NCI-H345 (cell line): ENCODE measurements at places on chromosomes 4 and X.

GRCh38 chr4:18722748-18723191, 701.2 kb upstream of the LCORL start:
- DNase-seq: peak; percentile 65

DNA sequence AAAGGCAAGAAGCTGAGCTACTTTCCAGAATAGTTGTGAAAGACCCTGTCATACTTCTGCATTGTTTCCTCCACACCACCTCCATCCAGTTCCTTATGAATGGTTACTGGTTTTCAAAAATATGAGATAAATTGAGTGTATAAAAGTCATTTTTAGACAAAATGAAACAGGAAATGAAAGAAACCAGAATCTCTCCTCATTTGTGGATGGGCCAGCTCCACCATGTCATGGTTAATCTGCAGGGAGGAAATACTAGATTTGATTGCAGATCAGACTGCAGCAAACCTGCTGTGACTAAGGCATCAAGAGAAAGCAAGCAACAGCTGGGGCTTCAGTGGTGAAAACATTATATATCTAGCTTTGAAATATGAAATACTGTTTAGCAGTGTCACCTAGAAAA, 23.8 kb downstream of the F9 start:
- DNase-seq: no peak

- peak; percentile 11 for DNase-seq
These were observed 10.2 kb upstream of the N4BP2 start for GRCh38 chr4:40046311-40046980.

GRCh38 chrX:115372152-115372551, 82.6 kb downstream of the LUZP4 start:
- no peak for DNase-seq

GRCh38 chr4:173934933-173935620, 348.4 kb downstream of the FBXO8 start:
- DNase-seq: no peak

DNA sequence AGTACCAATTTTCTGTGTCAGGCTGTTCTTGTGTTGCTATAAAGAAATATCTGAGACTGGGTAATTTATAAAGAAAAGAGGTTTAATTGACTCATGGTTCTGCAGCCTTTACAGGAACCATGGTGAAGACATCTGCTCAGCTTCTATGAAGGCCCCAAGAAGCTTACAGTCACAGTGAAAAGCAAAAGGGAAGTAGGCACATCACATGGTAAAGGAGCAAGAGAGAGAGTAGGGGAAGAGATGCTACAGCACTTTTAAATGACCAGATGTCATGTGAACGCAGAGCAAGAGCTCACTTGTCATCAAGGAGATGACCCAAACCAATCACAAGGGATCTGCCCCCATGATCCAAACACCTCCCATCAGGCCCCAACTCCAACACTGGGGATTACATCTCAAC, 174.3 kb downstream of the ATP10D start:
- DNase-seq: no peak

DNA sequence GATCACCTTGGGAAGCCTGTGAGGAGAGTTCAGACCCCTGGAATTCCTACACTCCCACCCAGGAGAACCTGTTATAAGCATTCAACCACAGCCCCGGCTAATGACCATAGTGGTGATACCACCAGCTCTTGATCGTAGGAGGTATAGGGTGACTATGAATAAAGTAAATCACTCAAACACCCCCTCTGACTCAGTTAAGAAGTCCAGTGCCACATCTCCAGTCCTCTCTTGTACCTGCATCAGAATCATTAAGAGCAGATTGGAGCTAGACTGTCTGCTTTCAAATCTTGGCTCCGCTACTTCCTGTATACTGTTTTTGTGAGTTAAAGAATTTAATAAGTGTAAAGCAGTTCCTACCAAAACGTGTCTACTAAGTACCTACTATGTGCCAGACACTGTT, 565.1 kb upstream of the DIPK2B start:
- no peak for DNase-seq

DNA sequence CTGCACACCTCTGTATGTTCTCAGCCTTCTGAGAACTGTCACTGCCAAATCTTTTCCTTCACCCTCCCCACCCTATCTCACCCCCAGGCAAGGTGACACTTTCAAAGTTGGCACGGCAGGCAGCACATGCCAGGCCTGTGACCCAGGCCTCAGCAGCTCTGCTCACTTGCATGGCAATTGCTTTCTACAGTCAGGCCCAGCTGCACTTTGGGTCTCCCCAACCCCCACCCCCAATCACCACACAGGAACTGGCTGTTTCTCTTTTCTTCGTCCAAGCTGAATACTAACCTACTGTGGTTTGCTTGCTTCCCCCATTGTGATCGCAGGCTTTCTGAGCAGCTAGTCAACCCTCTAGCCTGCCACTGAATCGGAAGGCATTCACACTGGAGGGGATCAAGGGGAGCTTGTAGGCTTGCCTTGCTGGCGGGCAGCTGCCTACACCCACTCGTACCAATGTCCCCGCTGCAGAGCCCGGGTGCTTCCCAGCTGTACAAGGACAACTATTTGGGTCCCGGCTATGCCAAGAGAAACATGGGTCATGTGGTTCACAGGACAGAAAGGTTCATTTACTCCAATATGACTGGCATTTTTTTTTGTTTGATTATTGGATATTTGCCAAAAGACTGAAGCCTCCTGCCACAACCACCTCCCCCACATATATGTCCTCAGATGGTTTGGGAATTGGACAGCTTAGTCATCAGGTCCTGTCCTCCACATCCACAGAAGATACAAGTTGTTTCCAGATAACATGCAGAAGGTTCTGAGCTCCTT, 28.1 kb downstream of the SLC25A43 start:
- DNase-seq: no peak

- no peak for DNase-seq
These were observed 5.9 kb upstream of the SCARB2 start for GRCh38 chr4:76219299-76220055.

GRCh38 chrX:153638436-153639176, 8.4 kb upstream of the DUSP9 start:
- no peak for DNase-seq

GRCh38 chrX:13254076-13254785, 65.6 kb downstream of the ATXN3L start:
- DNase-seq: no peak

DNA sequence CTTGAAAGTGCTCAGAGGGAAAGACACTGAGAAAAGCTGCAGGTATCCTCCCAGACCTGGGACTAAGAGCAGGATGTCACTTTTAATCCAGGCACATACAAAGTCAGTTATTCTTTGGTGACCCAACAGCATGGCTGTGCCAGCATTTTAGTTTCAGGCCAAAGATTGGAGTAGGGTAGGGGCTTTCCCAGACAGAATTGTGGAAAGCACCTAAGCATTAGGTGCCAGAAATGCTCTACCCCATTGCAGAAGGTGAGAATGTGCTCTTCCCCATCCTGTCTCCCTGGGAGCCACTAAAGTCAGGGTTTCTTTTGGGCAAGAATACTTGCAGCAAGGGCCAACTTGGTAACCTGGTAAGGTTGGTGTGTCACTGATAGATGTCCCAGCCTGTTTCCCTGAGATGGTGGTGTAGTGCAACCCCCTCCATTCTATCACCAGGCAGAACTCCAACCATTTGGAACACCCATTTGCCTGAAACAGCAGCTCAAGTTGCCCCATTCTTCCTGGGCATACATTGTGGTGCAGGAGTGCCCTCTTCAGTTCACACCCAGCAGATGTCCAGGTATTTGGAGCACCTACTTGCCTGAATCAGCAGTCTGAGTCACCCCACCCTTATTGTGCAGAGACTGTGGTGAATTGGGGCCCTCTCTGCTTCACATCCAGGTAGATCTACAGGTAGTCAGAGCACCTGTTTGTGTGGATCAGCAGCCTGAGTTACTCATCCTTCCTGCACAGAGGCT, 183.5 kb downstream of the ZC4H2 start:
- DNase-seq: no peak

DNA sequence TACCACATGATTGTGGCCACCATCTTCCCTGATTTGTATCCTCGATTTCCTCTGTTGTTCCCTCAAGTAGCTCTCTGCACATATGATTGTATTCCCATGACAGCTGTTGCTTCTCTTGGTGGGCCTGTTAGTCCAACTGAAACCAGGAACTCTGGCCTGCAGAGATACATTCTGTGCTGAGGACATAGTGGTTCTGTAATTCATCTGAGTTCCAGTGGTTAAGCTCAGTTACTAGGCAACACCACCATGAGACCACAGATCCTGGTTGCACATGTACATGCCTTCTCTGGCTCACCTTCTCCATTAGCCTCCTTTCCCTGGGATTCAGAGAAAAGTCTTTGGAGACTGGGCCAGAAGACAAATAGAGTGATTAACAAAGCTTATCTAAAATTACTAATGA, 172.1 kb upstream of the SLC7A11 start:
- no peak for DNase-seq

- no peak for DNase-seq
These were observed 299.1 kb downstream of the ARHGAP24 start for GRCh38 chr4:85774000-85774399.

DNA sequence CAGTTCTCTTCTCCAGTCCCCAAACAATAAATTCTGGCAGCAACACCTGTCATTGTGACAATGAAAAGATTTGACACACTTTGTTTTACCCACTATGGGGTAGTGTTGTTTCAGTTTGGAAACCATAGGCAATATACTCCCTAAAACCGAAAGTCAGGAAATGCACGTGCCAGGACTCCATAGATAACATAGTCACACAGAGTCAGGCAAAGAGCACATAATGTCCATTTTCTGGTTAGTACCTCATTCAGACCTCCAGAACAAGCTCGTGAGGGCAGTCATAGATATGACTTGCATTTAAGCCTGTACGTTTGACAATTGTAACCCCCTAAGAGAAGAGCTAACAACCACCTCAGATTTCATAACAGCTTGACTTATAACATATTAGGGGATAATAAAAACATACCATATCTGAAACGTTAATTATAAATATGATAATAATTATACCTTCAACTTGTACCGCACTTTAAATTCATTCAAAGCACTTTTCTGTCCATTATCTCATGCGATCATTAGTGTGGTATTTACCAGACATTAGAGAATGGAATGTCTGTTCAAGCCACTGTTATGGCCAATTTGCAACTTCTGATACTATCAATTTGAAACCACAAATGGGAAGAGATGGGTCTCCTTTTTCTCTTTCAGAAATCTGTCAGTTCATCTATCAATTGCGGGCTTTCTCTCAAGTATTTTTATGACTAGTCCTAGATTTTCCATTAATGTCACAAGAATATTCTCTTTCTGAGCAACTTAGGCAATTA, 147.4 kb downstream of the LDB2 start:
- no peak for DNase-seq

DNA sequence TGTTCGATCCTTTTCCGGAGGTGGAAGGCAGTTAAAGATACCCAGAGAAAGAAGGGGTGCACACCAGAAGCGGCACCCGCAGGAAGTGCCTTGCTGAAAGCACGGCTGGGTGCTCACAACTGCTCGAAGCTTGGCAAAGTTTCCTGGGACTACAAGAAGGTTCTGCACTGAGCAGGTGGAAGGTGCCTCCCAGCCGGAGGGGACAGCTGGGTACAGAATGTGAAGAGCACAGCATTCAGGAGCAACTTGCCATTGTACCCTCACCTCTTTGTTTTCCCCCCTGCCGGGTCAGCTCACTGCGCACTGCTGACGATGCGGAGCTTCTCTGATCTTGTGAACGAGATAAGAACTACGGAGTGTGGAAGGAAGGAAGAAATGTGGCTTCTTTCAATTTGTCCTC, 289.2 kb downstream of the FBXW7 start:
- DNase-seq: peak; percentile 63

DNA sequence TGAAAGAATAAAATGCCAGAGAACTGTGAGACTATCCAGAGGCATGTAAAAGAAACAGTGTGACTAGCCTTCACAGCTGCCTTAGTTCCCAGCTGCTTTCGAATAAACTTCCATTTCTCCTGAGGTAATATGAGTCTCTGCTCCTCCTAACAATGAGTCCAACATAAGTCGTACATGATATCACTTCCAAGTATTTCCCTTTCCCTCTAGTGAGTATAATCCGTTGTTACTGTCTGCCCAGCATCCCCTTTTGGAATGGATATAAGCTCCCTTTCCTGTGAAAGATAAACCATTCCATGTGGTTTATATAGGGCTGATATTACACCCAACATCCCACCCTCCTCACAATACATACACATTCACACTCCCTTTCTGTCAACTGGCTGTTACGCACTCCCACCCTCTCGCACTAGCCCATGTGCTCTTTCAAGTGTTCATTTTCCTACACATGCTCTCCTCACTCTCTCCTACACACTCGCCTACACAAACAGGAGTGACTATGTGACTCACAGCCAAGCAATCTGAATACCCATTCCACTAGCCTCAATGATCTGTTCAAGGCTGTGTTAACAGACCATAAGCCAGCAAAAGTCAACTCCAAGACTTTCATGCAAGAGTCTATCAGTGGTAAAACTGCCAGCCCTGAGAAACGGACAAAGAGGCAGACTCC, 5.0 kb downstream of the NAF1 start:
- DNase-seq: no peak

DNA sequence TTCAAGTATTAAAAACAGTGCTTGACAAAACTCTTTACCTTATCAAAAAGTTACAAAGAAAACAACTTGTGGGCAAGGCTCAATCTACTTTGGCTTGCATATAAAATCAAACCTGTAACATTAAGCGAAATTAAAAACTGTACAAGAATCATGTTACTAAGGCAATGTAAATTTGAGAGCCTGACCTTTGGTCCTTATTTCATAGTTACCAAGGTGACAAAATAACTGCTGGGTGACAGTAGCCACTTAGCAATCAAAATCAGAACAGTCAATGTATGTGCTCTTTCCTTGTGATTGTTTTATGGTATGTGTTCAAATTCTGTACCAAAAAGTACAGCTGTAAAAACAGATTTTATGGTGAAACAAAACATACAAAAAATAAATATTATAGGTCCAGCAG, 204.0 kb downstream of the RASL11B start:
- DNase-seq: no peak

DNA sequence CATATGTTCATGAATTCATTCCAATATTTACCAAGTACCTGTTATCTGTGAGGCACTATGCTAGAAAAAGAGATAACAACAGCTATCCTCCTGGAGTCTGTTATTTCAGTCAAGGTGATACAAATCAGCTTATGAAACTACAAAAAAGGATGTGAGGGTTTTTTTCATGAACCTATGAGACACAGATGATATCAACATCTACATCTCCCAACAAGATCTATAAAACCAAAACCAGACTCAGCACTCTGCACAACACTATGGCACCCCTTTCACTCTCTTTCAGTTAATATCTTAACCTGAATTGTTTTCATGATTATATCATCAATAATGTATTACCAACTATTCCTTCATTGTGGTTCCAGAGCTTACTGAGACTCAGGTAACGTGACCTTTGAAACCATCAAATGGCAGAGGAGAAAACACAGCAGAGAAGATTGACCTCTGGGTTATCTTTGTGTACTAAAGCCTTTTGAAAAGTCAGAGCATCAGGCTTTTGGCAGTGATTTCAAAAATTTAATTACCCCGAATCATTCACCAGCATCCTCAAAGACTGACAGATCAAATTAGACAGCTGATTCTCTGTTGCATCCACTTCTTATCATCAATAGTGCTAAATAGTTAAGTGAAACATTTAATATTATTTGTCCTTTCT, 244.6 kb upstream of the FTHL17 start:
- DNase-seq: no peak
